ENCODE measurements at places on chromosomes 3 and 15. TPM values are rescaled to one million over a fixed set of nuclear protein-coding genes. Genes with fewer than 3 reads are reported as not detected.

- no peak for DNase-seq
- no peak overlapping the region for H3K4me3 ChIP-seq
- no peaks in the 10 kb centered on the region for H3K27me3 ChIP-seq
- H3K27ac ChIP-seq: no peak overlapping the region
- no peaks in the 10 kb centered on the region for H3K4me1 ChIP-seq
These were observed 16.0 kb downstream of the TM2D3 start for GRCh38 chr15:101635944-101636727.

DNA sequence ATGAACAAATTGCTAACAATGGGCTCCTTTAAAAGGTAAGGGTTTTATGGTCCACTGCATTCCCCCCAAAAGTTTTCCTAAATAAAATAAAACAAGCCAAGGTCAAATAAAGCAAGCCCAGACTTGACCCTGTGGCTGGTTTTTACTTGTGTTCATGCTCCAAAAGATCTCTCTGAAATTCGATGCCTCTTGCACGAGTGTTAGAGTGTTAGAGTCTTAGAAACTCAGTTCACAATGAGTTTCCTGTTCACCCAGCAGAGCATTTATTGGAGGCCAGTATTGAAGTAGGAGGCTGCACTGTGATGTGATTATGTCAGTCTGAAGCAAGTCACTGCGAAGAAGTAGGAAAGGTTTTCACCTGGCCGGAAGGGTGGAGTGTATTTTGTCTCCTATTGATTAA lies 59.9 kb upstream of the LRTM1 start:
- no peak for DNase-seq
- no peak overlapping the region for H3K27ac ChIP-seq
- H3K36me3 ChIP-seq: no peaks in the 10 kb centered on the region
- H3K4me3 ChIP-seq: no peak overlapping the region

DNA sequence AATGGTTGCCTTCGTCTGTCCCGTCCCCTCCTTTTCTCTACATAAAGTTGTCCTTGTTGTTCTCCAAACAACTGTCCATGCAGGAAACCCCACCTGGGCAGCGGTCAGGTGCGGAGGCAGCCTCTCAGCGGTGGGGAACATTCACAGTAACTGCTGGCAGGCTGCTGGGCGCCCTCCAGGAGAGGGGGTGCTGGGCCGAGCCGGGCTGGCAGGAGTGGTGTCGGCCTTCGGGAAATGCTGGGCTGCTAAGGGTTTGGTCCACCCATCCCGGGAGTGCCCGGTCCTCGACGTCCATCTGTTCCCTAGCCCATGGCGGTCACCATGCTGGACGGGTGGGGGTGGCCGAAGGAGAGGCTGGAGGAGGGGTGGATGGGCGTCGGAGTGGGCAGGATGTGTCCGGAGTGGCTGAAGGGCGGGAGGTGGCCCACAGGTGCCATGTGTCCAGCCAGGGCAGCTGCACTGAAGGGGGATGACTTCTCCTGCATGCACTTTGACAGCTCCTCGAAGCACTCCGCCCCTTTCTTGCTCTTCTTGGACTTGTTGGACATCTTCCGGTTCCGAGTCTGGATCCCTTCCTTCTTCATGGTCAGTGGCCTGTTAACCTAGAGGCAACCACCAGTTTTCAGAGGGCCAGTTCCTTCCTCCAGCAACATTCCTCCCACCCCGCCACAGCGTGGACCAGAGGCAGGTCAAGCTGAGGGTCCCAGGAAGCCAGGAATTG lies 12.1 kb downstream of the GATA2 start:
- no peaks in the 10 kb centered on the region for H3K4me1 ChIP-seq
- H3K36me3 ChIP-seq: no peaks in the 10 kb centered on the region
- no peak for DNase-seq
- H3K4me3 ChIP-seq: no peak overlapping the region
- no peak overlapping the region for H3K27ac ChIP-seq

DNA sequence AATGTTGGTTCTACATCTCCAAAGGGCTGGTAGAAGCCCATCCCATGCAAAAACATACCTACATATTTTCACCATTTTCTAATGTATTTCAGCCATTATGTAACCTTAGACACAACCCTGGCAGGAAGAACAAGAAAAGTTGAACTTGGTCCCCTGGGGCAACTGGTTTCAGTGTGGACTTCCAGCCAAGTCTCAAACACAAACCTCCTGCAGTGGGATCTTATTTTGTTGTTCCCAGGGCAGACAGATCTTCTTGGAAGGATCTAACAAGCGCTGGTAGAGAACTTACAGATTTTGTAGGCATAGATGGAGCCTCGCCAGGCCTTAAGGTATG lies 96.3 kb downstream of the ADAMTS17 start:
- DNase-seq: no peak
- no peaks in the 10 kb centered on the region for H3K36me3 ChIP-seq
- peaks cover 19% of the 10 kb centered on the region for H3K4me1 ChIP-seq
- no peaks in the 10 kb centered on the region for H3K27me3 ChIP-seq
- H3K4me3 ChIP-seq: no peak overlapping the region
- H3K27ac ChIP-seq: no peak overlapping the region

DNA sequence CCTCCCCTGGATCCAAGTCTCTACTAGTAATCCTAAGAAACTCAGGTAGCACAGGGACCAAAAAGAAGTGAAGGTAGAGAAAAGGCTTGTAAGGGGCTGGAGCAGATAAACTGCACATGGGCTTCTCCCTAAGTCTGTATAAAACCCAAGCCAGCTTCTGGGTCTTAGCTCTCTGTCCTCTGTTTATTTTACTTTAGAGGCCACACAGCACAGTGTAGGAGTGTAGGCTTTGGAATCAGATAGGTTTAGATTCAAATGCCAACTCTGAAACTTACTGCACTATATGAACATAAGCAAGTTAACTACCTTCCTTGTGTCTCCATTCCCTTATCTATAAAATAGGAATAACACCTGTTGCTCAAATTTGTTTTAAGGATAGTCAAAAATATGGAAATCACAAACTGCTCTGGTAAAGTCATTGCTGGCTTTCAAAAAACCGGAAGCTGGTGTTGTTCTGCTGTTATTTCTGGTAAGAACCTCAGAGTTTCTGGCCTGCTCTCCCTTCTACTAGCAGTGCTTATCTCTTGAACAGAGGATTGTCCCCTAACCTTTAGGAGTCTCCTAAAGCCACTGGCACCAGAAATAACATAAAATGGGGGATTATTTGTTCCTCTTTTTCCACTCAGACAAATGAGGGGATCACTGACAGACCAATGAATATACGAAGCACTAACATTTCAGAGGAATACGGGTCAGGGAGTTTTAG lies 33.8 kb downstream of the PIK3R4 start:
- DNase-seq: no peak
- no peaks in the 10 kb centered on the region for H3K4me1 ChIP-seq
- H3K27me3 ChIP-seq: no peaks in the 10 kb centered on the region
- H3K4me3 ChIP-seq: no peak overlapping the region

DNA sequence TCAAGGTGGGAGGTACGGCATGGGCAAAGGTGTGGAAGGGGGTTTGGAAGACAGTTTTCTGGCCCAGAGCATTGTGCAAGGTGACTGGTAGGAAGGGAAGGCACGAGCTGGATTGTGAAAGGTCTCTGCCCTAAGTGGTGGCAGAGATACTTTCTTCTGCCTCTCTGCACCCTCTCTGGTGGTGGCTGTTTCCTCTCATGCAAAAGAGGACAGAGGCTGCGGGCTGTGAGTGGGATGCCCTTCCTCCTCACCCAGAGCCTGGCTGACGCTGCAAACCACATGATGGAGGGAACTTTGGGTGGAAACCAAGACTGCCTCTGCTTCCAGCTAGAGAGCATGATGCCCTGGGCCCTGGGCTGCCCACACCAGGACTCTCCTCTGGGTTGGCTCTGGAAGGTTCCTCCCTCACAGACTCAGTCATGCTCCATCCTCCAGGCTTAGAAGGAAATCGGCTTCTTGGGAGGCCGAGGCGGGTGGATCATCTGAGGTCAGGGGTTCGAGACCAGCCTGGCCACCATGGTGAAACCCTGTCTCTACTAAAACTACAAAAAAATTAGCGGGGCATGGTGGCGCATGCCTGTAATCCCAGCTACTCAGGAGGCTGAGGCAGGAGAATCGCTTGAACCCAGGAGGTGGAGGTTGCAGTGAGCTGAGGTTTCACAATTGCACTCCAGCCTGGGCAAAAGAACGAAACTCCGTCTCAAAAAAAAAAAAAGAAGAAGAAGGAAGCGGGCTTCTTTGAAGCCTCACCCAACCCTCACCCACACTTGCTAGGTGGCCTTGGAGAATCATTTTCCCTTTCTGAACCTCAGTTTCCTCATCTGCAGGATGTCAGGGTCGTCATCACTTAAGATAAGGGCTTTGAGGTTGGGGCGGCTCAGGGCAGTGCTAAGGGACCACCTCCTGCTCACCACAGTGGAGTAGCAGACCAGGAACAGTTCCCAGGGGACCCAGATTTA lies 8.3 kb downstream of the PSTPIP1 start:
- H3K27me3 ChIP-seq: no peaks in the 10 kb centered on the region
- H3K36me3 ChIP-seq: no peaks in the 10 kb centered on the region
- no peak overlapping the region for H3K4me3 ChIP-seq
- H3K27ac ChIP-seq: no peak overlapping the region
- no peak for DNase-seq

- no peaks in the 10 kb centered on the region for H3K4me1 ChIP-seq
- no peaks in the 10 kb centered on the region for H3K36me3 ChIP-seq
These were observed 186.7 kb upstream of the CDIN1 start for GRCh38 chr15:36392676-36393266.

Gene SOX2
- total RNA-seq: 0.57 TPM
